ENCODE measurements at places on chromosomes 6 and 20. TPM values are rescaled to one million over a fixed set of nuclear protein-coding genes. Genes with fewer than 3 reads are reported as not detected.

Gene PBOV1
- total RNA-seq, result not detected

Gene ZBTB22
- 11.1 TPM for total RNA-seq

Gene SPAG4
- 3.1 TPM for total RNA-seq

Gene BPIFB1
- total RNA-seq, result not detected

Gene SLC52A3
- 1.9 TPM for total RNA-seq
